ENCODE measurements at places on chromosomes 6 and 20.

- DNase-seq, result no peak
Measured at GRCh38 chr6:43807228-43808061, 37.4 kb downstream of the VEGFA start.

DNA sequence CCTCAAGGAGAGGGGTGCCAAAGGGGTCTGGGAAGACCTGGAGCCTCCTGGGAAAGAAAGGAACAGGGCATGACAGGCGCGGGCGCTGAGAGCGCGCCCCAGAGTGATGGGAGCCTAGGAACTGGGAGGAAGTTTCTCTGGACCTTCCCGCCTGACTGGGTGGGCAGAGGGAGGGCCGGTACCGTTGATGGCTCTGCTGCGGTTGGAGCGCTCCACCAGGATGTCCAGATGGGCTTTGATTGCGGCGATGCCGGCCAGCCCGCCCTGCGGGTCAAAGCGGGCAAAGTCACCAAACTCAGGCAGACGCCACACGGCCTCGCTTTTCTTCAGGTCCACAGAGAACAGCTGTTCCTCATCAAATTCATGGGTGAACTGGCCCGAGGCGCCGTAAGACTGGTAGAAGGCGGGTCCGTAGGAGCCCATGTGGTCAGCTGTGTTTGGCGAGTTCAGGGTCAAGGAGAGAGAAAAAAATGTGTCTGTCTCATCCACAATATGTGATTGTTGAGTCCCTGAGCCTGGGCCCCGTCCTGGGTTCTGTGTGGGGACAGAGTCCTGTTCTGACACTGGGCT, 1.5 kb downstream of the HLA-DOA start:
- no peak for DNase-seq

GRCh38 chr20:21523281-21523868, 9.5 kb upstream of the NKX2-2 start:
- no peak for DNase-seq

GRCh38 chr20:15705975-15706374, 867.3 kb downstream of the KIF16B start:
- no peak for DNase-seq

DNA sequence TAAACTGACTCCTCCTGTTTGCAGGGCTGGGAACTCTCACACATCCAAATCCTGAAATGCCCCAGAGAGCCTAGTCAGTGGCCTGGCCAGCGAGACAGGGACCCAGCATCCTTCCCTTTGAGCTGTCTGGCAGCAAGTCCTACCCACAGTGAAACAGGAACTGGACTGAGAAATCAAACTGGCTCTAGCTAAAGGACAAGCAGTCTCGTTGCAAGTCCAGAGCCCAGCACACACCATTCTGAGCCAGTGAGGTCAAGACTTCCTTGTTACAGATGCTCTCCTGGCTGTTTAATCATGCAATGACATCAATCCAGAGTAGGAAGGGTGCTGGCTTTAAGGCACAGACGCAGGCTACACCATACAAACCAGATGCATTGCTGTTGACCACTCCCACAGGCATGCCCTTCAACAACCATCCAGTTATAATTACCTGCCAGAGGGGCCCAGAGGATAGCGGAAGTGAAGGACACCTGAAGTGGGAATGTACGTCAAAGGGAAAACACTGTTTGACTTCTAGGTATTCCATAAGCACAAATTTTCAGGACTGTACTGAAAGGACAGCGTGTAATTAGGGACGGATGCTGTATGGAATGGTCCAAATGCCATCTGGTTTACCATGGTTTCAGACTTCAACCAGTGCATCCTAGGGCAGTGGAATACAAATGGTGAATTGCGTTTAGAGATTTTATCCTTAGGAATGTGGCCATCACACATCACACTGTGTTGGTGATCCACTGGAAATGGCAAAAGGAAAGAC, 114.4 kb downstream of the SLC23A2 start:
- DNase-seq, result no peak

GRCh38 chr20:57964011-57964862, 254.4 kb upstream of the PMEPA1 start:
- DNase-seq, result no peak

DNA sequence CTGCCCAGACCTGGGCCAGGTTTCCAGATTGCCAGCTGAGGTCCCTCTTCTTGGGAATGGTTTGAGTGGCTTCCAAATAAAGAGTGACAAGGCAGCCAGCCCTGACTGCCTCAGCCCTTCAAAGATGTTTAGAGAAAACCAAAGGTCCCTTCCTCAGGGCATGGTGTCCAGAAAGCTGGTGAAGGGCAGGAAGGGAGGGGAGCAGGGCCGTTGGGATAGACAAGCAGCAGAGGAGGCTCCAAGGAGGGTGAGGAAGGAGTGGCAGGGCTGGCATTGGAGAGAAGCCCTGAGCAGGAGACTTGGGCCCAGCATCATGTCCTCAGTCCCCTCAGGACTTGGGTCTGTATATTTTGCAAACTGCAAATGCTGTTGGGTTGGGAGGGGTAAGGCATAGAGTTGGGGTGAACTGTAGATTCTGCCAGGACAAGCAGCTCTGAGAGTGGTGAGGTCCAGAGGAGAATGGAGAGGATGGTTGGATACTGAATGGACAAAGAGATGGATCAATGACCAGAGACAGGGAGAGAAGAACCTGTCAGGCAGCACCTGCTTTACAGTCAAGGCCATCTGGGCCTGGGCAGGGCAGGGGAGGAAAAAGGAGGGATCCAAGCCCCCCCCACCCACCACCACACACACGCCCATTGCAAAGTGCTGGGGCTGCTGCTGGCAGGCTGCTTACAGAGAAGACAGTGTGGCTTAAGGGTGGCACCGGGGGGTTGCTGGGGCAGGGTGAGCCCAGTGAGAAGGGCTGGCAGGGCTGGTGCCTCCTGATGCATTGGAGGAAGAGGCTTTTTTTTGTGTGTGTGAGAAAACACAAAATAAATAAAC, 5.5 kb upstream of the DSN1 start:
- DNase-seq, result no peak

DNA sequence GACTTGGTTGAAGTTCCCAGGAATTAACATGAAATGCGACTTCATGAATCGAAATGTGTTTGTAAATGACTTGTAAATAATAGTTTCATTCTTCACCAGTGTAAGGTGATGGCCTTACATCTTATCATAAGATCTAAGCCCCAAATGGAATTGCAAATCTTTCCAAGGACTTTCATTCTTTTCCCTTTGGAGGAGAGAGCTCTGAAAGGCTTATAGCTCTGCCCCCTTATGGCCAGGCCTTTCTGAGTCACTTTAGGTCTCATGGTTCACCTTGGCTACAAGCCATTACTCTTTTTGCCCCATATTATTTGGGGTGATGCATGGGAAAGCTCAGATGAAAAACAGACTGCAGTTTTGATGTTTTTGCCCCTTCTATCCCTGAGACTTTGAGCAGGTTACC, 209.1 kb upstream of the BMP2 start:
- no peak for DNase-seq

DNA sequence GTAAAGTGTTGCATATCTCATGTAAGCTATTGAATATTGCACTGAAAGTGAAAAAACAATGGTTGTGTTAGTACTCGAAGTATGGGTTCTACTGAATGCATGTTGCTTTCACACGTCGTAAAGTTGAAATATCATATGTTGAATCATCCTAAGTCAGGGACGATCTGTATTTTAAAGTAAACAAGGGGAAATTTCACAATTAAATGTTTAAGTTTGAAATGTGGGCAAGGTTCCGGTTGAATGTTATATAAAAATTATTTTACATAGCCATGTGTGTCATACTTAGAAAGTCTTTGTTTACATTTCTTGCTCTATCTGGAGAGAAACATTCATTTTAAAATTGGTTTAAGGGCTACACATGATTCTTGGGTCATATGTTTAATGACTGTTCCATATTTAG, 76.8 kb downstream of the AKAP7 start:
- DNase-seq, result no peak

DNA sequence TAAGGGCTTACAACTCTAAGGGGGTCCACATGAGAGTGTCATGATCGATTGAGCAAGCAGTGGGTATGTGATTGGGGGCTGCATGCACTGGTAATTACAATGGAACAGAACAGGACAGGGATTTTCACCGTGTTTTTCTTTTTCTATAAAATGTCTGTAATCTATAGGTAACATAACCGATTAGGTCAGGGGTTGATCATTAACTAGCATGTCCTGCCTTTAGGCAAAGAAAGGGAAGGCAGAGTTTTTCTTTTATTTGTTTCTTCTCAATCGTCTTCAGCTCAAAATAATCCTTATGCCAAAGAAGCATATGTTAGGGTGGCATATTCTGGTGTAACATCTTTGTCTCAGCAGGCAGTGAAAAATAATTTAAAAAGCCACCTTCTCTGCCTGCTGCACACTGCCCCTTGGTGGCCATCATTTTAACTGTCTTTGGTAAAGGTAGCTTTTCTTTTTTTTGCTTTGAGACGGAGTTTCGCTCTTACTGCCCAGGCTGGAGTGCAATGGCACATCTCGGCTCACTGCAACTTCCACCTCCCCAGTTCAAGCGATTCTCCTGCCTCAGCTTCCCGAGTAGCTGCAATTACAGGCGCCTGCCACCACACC, 9.7 kb upstream of the CEP43 start:
- DNase-seq, result peak; percentile 19

DNA sequence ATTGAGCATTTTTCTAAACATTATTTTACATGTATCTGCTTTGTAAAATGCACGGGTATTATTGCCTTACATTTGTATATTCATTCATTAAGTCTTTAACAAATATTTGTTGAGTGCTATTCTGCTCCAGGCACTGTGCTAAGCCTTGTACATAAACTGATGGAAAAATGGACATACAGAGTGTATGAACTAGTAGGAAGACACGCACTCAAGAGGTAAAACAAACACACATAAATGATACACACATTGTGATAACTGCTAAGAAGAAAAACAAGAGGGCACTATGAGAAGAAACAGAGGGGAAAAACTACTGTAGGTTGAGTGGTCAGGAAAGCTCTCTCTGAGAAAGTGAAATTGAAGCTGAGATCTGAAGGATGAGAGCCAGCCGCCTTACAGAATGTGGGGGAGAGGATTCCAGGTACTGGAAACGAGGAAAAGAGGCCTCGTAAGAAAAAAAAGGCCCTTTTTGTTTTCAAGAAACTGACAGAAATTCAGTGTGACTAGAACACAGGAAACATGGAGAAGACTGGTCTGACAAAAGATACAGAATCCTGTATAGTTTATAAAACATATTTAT, 117.5 kb downstream of the EYA4 start:
- no peak for DNase-seq

DNA sequence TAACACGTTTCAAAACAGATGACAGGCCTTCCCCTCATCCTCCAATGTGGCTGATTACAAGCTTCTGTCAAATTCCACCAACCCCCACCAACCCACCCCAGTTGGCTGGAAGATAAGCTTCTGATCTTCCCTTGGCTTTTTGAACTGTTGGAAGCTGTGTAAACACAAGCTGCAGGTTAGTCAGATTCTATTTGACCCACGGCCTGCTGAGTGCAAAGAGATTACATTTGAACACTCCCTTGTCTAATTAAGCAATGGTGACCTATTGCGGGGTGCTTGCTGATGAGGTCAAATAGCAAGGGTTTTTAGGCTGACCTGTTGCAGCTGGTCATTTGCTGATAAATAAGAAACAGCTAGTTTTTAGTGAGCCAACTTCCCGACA, 379.7 kb downstream of the BMP2 start:
- no peak for DNase-seq

- no peak for DNase-seq
Measured at GRCh38 chr6:40330301-40330721, 256.9 kb downstream of the LRFN2 start.

GRCh38 chr6:723540-723939, 30.6 kb upstream of the EXOC2 start:
- DNase-seq, result no peak

DNA sequence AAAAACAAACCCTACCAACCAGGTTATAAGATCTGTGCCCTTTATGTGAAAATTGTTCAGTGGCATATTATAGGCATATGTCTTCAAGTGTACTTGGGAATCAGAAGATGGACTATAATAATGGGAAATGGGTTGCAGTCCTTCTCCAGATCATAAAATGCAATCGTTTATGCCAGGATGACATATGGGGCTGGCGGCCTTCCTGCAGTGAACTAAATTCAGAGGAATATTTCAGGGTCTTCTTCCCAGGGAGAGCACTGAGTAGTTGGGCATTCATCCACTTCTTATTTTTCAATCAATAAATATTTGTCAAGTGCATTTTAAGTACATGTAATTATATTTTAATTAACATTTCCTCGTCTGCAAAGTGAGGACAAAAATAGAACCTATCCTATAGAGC, 176.2 kb upstream of the CNR1 start:
- DNase-seq, result no peak

- DNase-seq, result no peak
Measured at GRCh38 chr6:118514689-118515088, 33.4 kb upstream of the PLN start.

- DNase-seq, result no peak
Measured at GRCh38 chr6:151021896-151022295, 156.4 kb downstream of the MTHFD1L start.

- DNase-seq, result no peak
Measured at GRCh38 chr20:4844325-4844724, 122.6 kb downstream of the PRND start.

GRCh38 chr6:113464960-113465359, 392.2 kb upstream of the MARCKS start:
- DNase-seq, result no peak

DNA sequence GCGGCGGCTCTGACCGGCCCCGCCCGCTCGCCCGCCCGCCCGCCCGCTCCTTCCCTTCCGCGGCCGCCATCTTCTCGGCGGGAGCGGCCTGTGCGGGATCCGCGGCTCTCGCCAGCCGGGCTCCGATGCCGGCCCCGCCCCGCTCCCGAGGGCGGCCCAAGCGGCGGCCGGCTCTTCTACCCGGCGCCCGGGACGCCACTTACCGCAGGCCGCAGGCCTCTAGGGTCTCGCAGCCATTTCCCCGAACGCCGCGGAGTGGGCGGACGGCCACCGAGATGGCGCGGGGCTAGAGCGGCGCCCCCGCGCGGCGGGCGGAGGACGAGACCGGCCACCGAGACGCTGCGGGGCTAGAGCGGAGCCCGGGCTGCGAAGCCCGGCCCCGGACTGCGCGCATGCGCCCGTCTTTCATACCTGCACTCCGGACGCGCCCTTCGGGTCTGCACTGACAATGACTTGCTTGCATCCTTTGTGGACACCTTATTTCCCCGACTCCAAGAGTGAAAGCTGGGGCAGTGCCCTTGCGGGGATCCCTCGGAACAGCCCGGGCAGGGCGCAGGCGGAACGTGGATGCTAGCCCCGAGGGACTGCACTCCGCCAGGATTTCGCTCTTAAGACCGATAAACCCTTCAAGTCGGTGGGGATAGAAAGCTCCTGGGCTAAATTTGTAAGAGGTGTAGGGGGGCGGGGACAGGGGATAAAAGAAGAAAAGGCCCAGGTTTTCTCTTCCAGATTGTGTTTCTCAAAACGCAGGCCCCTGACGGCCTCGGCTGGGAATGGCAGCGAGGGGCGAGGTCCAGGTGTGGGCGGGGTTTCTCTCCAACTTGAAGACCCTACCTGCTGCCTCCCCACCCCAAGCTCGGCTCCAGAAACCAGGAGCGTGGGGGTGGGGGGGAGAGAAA, at the start of gene DIDO1:
DIDO1 (minus strand) TSS at position 277 of the 899 bp plus-strand sequence.
- DNase-seq, result peak; percentile 82

- no peak for DNase-seq
Measured at GRCh38 chr6:113927001-113927400, 43.9 kb downstream of the HDAC2 start.

GRCh38 chr6:72401865-72402264, 220.0 kb upstream of the KCNQ5 start:
- DNase-seq, result no peak

All from activated T-helper 1 cell treated with anti-CD3 and anti-CD28 coated beads, Interleukin-2, amount 50 U/mL, for 16 hours (primary cell).